Left ventricle myocardium superior (tissue), 1 donor: ENCODE measurements at places on chromosomes 7 and 10.

DNA sequence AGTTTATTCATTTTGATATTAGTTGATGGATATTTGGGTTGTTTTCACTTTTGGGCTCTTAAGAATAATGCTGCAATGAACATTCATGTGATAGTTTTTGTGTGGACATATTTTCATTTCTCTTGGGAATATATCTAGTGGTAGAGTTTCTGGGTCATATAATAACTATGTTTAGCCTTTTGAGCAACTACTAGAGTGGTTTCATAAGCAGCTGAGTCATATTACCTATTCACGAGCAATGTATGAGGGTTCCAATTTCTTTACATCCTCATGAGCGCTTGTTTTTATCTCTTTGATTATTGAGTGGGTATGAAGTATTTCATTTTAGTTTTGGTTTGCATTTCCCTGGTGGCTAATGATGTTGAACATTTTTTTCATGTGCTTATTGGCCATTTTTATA, 182.6 kb downstream of the PON1 start:
- no peak for DNase-seq

GRCh38 chr10:78952030-78952429, 116.7 kb upstream of the ZMIZ1 start:
- DNase-seq, result no peak

DNA sequence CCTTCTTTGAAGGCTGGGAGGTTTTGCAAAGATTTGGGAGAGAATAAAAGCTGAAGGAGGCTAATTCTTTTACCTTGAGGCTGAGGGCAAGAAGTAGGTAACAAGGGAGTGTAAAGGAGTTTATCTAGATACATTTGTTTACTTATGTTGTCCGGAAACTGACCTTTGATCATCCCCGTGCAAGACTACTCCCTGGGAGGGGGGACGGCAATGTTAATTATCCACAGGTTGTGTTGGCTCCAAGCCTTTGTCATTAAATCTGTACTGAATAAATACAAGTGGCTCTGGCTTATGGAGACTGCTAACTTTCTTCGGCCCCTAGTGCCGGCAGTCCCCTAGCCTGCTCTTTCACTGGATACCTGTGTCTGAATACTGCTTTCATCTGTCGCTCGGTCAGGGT, 1250.6 kb upstream of the LRRTM3 start:
- no peak for DNase-seq

DNA sequence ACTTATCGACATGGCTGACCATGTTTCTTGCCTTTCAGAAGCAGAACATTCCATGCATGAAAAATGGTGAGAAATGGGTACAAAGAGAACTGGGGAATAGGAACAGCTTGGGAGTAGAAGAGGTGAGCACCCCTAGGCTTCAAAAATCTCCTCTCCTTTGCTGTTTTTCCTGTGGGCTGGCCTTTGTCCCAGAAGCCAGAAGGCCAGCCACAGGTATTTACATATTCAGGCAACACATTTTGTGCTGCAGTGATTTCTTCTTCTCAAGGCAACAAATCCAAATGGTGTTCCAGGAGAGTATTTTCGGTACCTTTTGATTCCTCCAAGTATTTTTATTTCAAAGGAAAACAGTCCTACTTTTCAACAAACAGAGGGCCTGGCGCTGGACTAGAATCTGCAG, 31.1 kb downstream of the ADARB2 start:
- DNase-seq, result no peak

DNA sequence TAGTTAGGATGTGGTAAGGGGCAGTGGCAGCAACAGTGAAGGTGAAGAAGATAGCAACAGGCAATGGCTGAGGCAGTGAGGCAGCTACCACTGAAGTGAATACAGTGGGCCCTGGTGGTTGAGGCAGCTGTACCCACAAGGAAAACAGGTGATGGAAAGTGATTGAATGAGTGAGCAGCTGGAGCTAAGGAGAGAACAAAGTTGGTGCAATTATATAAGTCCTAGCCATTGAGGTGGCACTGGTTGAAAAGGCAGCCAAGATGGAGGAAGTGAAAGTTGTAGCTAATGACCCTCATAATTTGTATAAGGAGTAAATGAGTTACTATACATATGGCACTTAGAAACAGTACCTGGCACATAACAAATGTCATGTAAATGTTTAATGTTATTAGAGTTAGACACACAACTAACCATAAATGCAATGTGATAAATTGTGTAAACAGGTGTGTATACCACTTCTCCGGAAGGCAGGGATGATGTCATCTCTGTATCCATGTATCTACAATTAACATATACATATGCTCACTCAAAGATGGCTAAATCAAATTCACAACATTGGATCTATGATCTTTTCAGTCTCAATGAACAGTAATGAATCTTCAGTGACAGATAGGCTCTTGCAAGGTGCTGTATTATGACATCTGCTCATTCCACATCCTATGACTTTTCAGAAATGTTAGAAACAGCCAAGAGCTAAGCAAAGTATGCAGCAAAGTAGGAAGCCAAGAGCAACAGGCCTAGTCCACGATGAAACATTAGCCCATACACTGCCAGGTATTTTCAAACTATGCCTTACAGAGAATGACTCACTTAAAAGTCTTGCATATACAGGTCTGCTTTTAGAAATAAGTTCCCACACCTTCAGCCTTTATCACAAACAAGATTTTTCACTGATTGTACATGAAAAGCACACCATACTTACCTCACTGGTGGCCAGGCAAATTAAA, 10.7 kb downstream of the XPNPEP1 start:
- no peak for DNase-seq

GRCh38 chr10:124709861-124710260, 34.3 kb downstream of the FAM53B start:
- peak; percentile 78 for DNase-seq

DNA sequence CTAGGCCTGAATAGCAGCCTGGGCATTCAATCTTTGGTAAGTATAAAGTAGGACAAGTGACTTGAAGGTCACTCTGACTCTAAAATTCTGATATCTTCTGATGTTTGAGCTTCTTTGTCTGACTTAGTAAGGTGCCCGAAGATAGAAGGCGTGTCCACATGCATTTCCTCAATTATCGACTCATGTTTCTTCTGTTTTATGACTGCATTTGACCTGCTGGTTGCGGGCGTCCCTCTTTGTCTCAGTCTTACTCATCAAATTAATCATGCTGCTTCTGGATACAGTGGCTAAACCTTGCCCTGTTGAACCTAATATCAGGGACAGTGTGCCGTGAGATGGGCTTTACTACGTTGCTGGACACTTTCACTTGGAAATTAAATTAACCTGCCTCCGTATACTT, 534.1 kb downstream of the SDK1 start:
- DNase-seq, result no peak

DNA sequence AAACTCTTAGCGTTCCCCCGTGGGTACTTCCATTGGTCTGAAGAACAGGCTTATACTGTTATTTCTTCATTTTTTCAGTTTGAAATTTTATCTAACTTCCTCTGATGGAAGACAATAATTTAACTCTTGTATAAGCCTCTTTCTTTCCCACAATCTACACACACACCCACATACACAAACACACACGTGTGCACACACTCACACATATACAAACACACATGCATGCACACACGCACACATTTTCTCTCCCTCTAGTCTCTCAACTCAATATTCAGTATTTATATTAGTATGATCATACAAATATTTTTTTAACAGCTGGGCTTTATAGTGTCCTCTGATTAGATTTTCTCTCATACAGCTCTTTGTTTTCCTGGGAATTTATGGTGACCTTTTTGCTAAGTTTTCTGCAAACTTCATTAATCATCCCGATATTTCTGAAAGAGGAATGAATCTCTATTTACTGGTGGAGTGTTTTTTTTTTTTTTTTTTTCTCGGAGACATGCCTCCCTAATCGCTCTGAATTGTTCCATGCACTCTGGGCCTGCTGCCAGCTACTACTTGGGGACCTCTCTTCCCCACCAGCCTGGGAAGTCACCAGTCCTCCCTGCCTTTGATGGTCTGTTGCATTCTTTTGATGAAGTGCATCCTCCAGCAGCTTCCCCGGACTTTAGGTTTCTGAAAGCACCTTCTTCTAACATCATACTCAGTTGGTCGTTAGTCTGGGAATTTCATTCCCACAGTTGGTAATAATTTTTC, 75.5 kb downstream of the ZNF777 start:
- DNase-seq, result no peak

- DNase-seq, result no peak
These were observed 80.1 kb downstream of the GRID1 start for GRCh38 chr10:86286236-86287109.

DNA sequence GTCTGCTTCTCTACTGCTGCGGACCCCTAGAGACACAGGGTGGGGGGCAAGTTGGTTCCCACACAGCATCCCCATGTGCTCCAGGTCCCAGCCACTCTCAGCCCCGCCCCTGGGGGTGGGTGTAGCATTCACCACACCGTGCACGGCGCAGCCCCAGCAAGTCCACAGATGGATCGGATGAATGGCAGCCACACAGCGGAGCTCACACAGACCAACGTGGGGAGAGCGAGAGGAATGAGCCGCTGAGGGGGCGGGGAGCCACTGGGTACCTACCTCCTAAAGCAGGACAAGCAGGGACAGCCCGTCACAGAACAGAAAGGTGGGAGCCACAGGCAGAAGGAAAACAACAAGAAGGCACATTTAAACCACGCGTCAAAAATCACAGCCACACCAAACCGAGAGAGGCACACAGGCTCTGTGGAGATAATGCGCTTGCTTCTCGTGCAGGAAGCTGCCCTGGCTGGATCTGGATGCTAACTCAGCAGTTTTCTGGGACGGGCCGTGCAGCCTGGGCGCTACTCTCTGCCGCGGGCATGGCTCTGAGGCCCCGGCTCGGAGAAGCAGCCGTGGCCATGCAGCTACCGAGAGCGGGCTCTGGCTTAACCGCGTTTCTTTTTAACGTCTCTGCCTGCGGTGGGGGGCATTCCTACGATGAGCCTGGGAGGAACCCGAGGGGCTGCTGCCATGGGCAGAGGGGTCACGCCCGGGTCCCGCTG, 102.5 kb downstream of the CYTH3 start:
- no peak for DNase-seq

DNA sequence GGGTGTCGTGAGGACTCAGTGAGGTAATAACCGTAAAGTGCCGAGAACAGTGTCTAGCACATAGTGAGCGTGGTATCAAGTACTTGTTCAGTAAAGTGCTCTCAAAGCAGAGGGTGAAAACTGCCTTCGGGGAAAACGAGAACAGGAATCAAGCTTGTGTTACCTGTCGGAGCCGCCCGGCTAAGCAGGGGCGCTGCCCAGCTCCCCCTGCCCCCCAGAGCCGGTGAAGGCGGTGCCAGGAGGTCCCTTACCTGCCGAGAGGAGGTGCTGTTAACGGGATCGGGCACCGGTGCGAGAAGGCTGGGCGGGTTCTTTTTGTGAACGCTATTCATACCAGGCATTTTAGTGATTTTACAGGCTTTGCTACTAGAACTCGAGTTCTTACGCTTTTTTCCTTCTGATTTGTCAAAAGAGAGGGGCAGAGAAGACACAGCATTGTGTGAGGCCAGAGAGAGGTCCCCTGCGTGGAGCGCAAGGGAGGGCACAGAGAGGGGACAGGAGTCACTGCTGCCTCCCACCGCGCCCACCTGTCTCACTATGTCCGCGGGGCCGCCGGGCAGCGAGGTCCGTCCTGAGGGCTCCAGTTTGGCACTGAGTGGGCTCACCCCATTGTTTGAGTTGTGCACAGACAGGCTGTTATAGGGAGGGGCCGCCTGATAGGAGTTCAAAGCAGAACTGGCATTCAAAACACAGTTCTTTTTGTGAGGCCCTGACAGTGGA, 32.5 kb upstream of the EFCAB10 start:
- no peak for DNase-seq

DNA sequence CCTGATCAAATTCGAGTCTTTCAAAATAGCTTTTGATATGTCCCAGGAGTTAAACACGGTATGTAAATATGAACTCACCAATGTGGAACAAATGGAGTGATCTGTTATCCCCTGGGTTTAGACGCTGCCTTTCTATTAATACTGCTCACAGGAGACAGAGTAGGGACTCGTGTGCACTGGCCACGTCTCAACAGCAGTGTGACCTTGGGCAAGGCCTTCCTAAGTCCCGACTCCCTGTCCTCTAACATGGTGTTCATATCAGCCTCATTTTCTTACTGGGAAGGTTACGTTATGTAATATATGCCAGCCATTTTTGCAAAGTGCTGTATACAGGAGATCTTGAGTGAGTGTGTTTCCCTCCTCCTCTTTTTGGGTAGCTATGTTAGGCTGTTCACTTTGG, 1.8 kb downstream of the WDR37 start:
- peak; percentile 62 for DNase-seq

GRCh38 chr7:43294080-43294630, 181.7 kb downstream of the HECW1 start:
- DNase-seq, result no peak

- DNase-seq, result no peak
These were observed 217.4 kb upstream of the KLF14 start for GRCh38 chr7:130951303-130951975.

DNA sequence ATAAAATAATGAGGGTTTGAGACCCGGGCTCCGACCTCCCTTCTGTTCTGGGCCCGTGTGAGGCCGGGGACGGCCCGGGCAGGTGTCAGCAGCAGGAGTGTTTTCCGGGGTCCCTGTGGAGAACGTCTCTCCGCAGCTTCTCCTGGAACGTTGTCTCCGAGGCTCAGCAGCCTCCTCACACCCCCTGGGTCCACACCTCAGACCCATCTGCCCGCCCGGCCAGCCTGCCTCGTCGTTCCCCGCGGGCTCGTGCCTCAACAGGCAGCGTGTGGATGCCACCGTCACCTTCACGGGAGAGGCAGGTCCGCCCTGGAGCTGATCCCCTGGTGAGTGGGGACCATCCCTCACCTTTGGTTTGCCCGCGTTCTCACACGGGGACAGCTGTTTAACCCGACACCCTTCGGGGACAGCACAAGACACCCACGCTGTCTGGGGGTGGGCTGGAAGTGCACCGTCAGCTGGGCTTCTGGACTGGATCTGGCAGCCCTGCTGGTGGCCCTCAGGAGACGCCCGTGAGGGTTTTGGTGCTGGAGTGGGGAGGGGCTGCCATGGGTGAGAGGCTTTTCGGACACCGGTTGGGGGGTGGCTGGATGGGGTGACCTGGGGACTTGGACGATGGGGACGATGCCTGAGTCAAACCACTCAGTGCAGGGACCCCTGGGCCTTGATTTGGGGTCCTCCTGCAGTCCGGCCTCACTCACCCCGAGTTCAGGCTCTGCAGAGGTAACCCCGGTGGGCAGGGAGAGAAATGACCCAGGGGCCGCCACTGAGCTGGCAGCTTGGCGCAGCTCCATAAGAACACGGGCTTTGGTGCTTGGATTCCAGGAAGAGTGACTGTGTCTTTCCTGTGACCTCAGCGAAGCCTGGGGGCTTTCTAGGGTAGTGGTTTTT, 131.7 kb downstream of the DNAJB6 start:
- DNase-seq, result no peak

DNA sequence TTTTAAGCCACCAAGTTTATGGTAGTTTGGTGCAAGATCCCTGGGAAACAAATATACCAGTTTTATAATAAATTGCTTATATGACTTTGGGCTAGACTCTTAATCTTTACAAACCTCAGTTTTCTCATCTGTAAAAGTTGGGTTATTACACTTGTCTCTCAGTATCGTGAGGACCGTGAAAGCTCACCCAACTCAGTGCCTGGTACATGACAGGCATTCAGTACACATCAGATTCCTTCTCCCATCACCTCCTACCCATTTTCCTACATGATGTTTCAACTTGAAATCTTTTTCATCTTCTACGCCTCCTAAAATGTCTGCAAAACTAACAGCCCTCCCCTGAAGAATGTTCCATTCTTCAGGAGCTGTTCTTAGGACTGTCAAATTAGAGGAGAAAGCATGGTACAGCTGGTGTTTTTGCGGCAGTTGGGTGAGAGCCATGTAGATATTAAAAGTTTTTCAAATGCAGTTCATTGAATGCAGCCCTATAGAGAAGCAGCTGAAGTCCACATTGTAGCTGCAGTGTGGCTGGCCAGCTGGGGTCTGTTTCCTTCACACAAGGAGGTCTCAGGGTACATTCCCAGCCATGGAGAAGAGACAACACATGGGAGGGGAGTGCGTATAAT, 812.8 kb downstream of the LRMDA start:
- no peak for DNase-seq
